ENCODE measurements at places on chromosomes 12 and 14. TPM values are rescaled to one million over a fixed set of nuclear protein-coding genes. Genes with fewer than 3 reads are reported as not detected.

GRCh38 chr12:104507672-104508071, 50.9 kb downstream of the CHST11 start:
- DNase-seq = no peak
- no peaks in the 10 kb centered on the region for H3K27me3 ChIP-seq
- peaks cover 36% of the 10 kb centered on the region for H3K4me1 ChIP-seq
- H3K4me3 ChIP-seq = no peak overlapping the region

GRCh38 chr14:73741386-73741875, 27.2 kb upstream of the PNMA1 start:
- H3K27ac ChIP-seq = peak overlapping the region; percentile 87
- peak overlapping the region; percentile 33 for H3K4me3 ChIP-seq
- DNase-seq = peak; percentile 90
- H3K36me3 ChIP-seq = peaks cover 35% of the 10 kb centered on the region
- peaks cover 80% of the 10 kb centered on the region for H3K4me1 ChIP-seq
- H3K27me3 ChIP-seq = no peaks in the 10 kb centered on the region

- no peaks in the 10 kb centered on the region for H3K27me3 ChIP-seq
- no peak overlapping the region for H3K27ac ChIP-seq
- H3K4me1 ChIP-seq = peaks cover 12% of the 10 kb centered on the region
- no peaks in the 10 kb centered on the region for H3K36me3 ChIP-seq
- DNase-seq = no peak
These were observed 13.4 kb downstream of the UBC start for GRCh38 chr12:124901003-124901402.

- H3K4me3 ChIP-seq = no peak overlapping the region
- no peaks in the 10 kb centered on the region for H3K36me3 ChIP-seq
- H3K27me3 ChIP-seq = no peaks in the 10 kb centered on the region
These were observed 6.3 kb upstream of the PIP4K2C start for GRCh38 chr12:57584690-57585089.

Gene KRT72
- total RNA-seq = not detected

DNA sequence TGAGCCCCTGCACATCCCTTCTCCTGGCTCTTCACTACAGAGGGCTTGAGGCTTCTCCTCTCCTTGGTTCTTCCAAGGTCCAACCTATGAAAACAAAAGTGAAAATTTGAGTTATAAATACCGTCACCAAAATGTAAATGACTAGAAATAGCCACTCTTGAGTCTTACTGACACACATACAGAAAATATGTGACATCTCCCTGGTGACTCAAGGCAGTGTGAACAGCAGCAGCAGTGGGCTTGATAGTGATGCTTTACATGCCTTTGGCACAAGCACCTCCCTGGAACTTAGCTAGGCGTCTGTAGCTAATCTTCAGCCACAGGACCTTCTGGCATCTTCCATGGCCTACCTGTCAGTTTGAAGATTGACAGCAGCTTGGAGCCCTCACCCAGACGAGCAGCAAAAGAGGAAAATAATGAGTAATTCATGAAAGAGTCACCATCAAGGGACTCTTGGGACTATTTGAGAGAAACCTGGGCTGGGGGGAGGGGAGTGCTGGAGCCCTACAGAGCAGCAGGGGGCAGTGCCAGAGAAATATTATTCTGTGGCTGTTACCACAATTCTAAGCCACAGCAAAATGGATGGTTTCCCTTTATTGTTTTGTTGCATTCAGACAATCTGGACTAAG, 158.0 kb downstream of the KCNK10 start:
- no peak overlapping the region for H3K27ac ChIP-seq
- H3K4me1 ChIP-seq = no peaks in the 10 kb centered on the region
- no peaks in the 10 kb centered on the region for H3K27me3 ChIP-seq
- no peak overlapping the region for H3K4me3 ChIP-seq
- DNase-seq = no peak
- no peaks in the 10 kb centered on the region for H3K36me3 ChIP-seq

Gene CD163
- 230 TPM for total RNA-seq

Gene BHLHE41
- total RNA-seq = 6.4 TPM

Gene SERPINA9
- total RNA-seq = not detected

GRCh38 chr14:21078287-21078686, 8.2 kb downstream of the ARHGEF40 start:
- peaks cover 86% of the 10 kb centered on the region for H3K36me3 ChIP-seq
- no peaks in the 10 kb centered on the region for H3K27me3 ChIP-seq
- no peaks in the 10 kb centered on the region for H3K4me1 ChIP-seq
- no peak overlapping the region for H3K4me3 ChIP-seq
- H3K27ac ChIP-seq = no peak overlapping the region

DNA sequence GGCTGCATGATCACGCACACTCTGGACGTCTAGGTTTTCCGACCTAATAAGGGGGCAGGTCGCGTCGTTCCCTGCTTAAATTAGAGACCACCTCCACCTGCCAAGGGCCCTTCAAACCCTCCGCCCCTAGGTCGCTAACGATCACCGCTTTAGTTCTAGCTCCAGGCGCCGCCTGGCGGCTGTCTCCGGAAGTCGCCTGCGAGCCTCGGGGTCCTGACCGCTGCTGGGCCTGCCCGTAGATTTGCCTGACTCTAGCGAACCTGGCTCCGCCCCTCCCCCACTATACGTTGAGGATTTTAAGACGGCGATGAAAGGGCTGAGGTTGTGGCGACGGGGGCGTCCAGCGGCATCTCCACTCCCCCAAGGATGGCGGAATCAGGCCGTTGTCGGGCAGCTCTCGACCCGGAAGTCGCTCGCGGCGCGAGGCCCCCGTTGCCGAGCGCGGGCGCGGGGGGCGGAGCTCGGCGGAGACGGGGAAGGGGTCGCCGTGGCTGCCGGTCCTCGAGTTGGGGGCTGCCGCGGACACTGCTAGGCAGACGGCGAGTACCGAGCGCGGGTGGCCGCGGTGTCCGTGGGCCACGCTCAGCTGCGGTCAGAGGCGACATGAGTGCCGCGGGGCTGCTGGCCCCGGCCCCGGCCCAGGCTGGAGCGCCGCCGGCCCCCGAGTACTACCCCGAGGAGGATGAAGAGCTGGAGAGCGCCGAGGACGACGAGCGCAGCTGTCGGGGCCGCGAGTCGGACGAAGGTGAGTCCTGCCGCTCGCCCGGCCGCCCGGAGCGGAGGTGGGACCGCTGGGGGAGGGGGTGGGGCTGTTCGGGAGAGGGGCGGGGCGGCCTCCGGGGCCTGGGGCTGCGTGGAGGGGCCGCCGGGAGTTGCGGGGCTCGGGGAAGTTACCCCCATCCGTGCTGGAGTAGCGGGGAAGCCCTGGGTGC, at the start of gene SUDS3:
TSS of gene SUDS3 (plus strand) at position 467 of the 932 bp plus-strand sequence. CDS start at position 604, 137 bp downstream.
- peak within 1 kb of the TSS; percentile 96 for H3K4me3 ChIP-seq
- DNase-seq = peak; percentile 94
- no peaks in the 10 kb centered on the region for H3K27me3 ChIP-seq
- peaks cover 26% of the 10 kb centered on the region for H3K36me3 ChIP-seq

- no peaks in the 10 kb centered on the region for H3K27me3 ChIP-seq
- no peak for DNase-seq
- no peaks in the 10 kb centered on the region for H3K36me3 ChIP-seq
- no peaks in the 10 kb centered on the region for H3K4me1 ChIP-seq
- peak overlapping the region; percentile 74 for H3K27ac ChIP-seq
These were observed 118.5 kb downstream of the RFLNA start for GRCh38 chr12:124413401-124413800.

Gene FOXN4
- not detected for total RNA-seq

Gene SERPINA1
- total RNA-seq = 5.1 TPM

GRCh38 chr14:29630566-29631160, 297.0 kb downstream of the PRKD1 start:
- H3K36me3 ChIP-seq = no peaks in the 10 kb centered on the region
- H3K4me3 ChIP-seq = no peak overlapping the region
- H3K4me1 ChIP-seq = no peaks in the 10 kb centered on the region
- DNase-seq = no peak
- H3K27ac ChIP-seq = no peak overlapping the region
- no peaks in the 10 kb centered on the region for H3K27me3 ChIP-seq

Gene MEG3
- total RNA-seq = 28.0 TPM

DNA sequence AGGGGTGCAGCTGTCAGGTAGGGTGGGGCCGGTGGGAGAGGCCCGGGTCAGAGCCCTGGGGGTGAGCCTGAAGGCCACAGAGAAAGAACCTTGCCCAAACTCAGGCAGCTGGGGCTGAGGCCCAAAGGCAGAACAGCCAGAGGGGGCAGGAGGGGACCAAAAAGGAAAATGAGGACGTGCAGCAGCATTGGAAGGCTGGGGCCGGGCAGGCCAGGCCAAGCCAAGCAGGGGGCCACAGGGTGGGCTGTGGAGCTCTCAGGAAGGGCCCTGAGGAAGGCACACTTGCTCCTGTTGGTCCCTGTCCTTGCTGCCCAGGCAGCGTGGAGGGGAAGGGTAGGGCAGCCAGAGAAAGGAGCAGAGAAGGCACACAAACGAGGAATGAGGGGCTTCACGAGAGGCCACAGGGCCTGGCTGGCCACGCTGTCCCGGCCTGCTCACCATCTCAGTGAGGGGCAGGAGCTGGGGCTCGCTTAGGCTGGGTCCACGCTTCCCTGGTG, 10.5 kb downstream of the MMP14 start:
- DNase-seq = no peak
- peaks cover 77% of the 10 kb centered on the region for H3K4me1 ChIP-seq
- peaks cover 53% of the 10 kb centered on the region for H3K36me3 ChIP-seq

DNA sequence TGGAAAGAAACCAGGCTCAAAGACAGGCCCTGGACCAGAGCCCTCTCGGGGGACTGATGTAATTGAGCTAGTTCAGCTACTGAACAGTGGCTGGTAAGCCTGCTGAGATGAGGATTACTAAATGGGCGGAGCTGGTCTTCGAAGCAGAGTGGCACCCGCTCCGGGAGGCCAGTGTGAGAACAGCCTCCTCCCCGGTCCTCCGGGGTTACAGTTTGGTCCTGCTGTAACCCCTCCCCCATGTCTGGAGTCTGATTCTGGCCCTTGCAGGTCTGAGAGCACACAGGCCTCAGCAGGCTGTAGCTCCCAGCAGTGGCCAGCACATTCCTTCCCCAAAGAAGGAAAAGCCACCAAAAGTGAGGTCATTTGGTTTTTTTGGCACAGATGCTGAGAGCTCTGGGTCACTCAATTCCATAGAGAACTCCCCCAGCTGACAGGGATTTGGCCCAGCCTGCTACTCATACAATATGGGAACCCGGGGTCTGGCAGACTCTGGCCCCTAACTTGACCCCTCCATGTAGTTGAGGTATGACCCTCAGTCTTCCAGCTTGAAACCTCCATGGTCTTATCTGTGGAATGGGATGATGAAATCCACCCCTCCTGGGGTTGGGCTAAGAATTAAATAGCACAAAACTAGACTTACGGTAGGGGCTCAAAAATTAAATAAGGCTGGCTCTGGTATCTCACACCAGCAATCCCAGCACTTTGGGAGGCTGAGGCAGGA, 39.0 kb downstream of the ACTN1 start:
- H3K4me3 ChIP-seq = no peak overlapping the region
- H3K27me3 ChIP-seq = no peaks in the 10 kb centered on the region
- H3K27ac ChIP-seq = peak overlapping the region; percentile 98
- H3K4me1 ChIP-seq = peaks cover 100% of the 10 kb centered on the region
- H3K36me3 ChIP-seq = peaks cover 8% of the 10 kb centered on the region
- DNase-seq = peak; percentile 92

DNA sequence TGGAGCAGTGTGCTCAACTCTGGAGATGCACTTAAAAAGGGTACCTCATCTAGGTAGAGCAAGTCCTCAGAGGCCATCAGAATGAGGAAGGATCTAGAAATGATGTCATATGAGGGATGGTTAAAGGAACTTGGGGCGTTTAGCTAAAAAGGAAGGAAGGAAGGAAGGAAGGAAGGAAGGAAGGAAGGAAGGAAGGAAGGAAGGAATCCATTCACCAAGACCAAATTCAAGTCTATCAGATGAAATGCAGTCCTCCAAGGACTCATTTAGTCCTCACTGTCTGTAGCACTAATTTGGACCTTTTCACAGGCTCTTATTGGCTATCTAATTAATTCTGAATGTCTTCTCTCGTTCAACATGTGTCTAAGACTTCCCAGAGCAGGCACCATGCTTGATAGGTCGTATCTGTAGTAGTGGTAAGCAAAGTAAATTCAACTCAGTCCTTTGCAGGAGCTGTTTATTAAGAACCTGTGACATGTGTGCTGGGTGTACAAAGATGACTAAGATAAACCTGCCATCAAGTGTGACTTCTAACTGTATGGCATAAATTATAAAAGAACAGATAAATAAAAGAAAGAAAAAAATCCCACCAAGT, 63.5 kb downstream of the LLPH start:
- no peaks in the 10 kb centered on the region for H3K27me3 ChIP-seq
- H3K27ac ChIP-seq = no peak overlapping the region
- DNase-seq = no peak
- no peaks in the 10 kb centered on the region for H3K4me1 ChIP-seq
- no peak overlapping the region for H3K4me3 ChIP-seq

DNA sequence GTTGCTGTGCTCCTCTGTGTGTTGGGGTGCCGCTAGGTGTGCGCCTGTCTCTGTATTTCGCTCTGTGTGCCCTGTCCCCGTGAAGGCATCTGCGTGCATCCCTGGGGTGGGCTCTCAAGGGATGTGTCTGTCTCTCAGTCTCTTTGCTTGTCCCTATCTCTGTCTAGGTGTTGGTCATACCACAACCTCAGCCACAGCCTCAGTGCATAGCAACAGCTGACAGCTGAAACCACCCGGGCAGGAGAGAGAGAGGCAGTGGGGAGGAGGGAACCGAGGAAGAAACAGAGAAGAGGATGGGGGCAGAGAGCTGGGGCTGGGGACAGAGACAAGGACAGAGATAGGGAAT, 953 bp upstream of the NXPH4 start:
- H3K4me1 ChIP-seq = peaks cover 38% of the 10 kb centered on the region
- peaks cover 71% of the 10 kb centered on the region for H3K27me3 ChIP-seq
- H3K27ac ChIP-seq = no peak overlapping the region
- DNase-seq = no peak
- no peak overlapping the region for H3K4me3 ChIP-seq

Gene KCNC2
- total RNA-seq = 0.71 TPM

- no peak overlapping the region for H3K27ac ChIP-seq
- H3K36me3 ChIP-seq = no peaks in the 10 kb centered on the region
- no peaks in the 10 kb centered on the region for H3K27me3 ChIP-seq
These were observed 2.8 kb downstream of the GPR19 start for GRCh38 chr12:12693111-12693671.

Gene SLC10A1
- not detected for total RNA-seq

GRCh38 chr12:79988368-79988767, 53.5 kb upstream of the PPP1R12A start:
- peaks cover 22% of the 10 kb centered on the region for H3K4me1 ChIP-seq
- H3K27me3 ChIP-seq = no peaks in the 10 kb centered on the region
- DNase-seq = no peak
- no peak overlapping the region for H3K4me3 ChIP-seq
- no peak overlapping the region for H3K27ac ChIP-seq

GRCh38 chr12:88057994-88058718, 29.0 kb upstream of the C12orf50 start:
- no peak overlapping the region for H3K4me3 ChIP-seq
- H3K36me3 ChIP-seq = peaks cover 7% of the 10 kb centered on the region
- H3K4me1 ChIP-seq = no peaks in the 10 kb centered on the region
- H3K27ac ChIP-seq = no peak overlapping the region
- DNase-seq = no peak

- H3K27ac ChIP-seq = no peak overlapping the region
- H3K4me3 ChIP-seq = no peak overlapping the region
- H3K36me3 ChIP-seq = no peaks in the 10 kb centered on the region
- H3K4me1 ChIP-seq = no peaks in the 10 kb centered on the region
These were observed 74.9 kb downstream of the PRKCH start for GRCh38 chr14:61396279-61396678.

GRCh38 chr14:95362138-95362494, 42.4 kb upstream of the CLMN start:
- no peaks in the 10 kb centered on the region for H3K27me3 ChIP-seq
- no peak overlapping the region for H3K27ac ChIP-seq
- no peaks in the 10 kb centered on the region for H3K36me3 ChIP-seq
- no peak overlapping the region for H3K4me3 ChIP-seq

Gene ATL1
- 22.5 TPM for total RNA-seq

GRCh38 chr14:75088566-75089373, 19.3 kb downstream of the ZC2HC1C start:
- H3K4me3 ChIP-seq = no peak overlapping the region
- no peaks in the 10 kb centered on the region for H3K4me1 ChIP-seq
- no peak for DNase-seq
- no peaks in the 10 kb centered on the region for H3K27me3 ChIP-seq
- H3K36me3 ChIP-seq = peaks cover 98% of the 10 kb centered on the region

Measured in sigmoid colon (tissue), 7 donors.